Anterior cingulate cortex (tissue), 58 donors: ENCODE measurements at places on chromosomes 2 and 18.

GRCh38 chr2:71742953-71743601 is 289.7 kb downstream of the DYSF start:
- no peak for DNase-seq

DNA sequence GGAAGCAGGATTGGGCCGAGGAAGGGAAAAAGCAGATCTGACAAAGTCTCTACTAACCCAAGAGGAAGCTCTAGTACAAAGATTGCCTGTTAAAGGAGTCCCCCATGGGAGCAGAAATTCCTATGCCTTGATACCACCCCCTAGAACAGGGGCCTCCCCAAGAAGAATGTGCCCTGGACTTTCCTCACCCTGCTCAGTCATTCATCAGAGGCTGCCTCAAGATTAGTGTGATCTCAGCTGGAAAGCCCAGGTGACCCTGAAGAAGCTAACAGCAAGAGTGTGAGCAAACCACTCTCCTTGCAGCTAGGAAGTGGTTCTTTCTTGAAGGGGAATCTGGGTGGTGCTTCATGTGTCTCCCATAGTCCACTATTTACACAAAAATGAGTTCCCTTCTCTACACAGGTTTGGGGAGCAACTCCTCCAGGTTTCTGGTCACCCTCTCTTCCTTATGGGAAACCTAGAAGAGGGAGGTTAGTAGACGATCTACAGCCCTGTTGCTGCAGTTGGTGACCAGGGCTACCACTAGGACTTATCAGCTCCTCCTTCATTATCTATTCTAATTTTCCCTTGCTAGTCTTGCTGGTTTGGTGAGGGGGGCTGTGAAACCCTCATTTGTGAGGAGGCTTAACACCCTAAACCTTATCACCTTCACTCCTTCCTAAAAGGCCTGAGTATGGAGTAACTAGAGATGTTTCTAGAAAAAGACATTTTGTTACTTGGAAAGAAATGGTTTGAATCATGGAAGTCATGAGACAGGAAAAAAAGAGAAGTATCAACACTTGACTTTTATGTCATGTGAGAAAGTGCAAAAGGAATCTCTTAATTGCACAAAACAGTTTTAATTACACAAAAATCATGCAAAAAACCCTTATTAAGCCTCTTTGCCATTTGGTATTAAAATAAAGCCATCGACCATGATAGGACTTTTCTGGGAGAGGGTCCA is 2.9 kb upstream of the WDR7 start:
- DNase-seq = no peak

GRCh38 chr2:170812710-170813600 is 3.7 kb upstream of the GAD1 start:
- DNase-seq = no peak

- DNase-seq = no peak
These were observed 180.0 kb upstream of the CXCR4 start for GRCh38 chr2:136297994-136298393.

GRCh38 chr2:119012345-119013301 is 70.6 kb downstream of the MARCO start:
- no peak for DNase-seq

DNA sequence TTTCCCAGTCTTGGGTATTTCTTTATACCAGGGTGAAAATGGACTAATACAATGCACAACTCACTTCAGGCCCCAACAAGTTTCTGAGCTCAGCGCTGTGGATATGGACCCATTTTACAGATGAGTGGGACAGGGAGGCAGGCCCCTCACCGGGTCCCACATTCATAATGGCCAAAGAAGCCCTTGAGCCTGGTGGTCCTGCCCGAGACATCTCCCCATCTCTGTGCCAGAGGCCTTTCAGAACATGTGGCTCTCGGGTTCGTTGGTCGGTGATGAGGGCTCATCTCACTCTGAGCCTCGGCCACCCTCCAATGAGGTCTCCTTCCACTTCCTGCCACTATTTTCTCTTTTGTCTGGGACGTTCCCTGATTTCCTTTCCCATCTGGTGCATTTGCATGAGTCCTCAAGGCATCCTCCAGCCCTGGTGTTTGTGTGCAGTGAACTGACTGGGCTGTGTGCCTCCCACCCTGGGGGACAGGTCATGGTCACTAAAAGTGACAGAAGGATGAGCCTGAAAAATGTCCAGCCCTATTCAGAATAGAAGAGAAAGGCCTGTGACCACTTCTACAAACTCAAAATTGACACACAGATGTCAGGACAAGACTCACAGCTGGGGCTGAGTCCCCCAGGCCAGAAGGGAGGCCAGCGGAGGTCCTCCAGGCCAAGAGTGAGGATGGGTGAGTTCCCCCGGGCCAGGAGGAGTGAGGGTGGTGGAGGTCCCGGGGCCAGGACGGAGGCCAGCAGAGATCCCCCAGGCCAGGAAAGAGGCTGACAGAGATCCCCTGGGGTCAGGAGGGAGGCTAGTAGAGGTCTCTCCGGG is 134.5 kb downstream of the PTGR3 start:
- DNase-seq = no peak

DNA sequence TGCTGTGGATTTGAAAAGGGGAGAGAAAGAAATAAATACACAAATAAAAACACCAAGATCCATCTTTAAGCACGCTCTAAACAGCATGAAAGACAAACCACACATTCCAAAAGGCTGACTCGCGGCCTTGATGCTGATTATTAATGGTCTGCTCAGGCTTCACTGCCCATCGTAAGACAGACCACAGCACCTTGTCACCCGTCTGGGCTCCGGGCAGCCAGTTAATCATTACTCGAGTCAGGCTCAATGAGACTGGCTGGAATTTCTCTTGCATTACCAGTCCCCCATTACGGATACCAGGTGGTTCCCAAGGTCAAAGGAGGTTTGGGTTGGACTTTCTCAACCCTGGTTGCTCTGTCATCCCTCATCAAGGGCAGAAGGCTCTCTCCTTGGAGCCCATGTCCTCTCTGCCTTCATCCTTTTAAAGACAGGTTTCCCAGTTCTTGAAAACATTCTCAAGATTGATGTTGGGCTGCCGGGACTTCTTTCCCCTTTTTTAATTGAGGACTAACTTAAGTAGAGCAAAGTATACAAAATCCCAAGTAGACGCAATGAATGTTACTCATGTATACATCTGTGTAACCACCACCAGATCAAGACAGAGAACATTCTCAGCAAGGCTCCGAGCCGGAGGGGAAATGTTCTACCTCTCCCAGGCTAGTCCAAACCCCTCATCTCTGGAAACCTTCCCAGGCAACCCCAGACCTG is 8.1 kb downstream of the SMAD7 start:
- no peak for DNase-seq

DNA sequence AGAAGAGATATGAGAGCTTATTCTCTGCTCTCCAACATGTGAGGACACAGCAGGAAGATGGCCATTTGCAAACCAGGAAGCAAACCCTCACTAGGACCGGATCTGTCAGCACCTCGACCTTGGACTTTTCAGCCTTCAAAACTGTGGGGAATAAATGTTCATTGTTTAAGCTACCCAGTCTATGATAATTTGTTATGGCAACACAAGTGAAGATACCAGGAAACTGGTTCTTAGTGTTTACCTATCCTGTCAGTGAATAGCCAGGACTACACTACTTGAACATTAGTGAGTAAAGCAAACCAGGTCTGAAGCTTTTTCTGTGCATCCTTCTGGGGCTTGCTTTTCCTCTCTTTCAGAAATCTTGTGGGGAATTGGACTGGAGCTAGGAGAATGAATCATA is 44.4 kb upstream of the BARD1 start:
- DNase-seq = no peak
